ENCODE measurements at places on chromosomes 4 and X. TPM values are rescaled to one million over a fixed set of nuclear protein-coding genes. Genes with fewer than 3 reads are reported as not detected.
A peak's percentile ranks its signal among the peaks of the same experiment; 100 is the strongest.

C4orf46 gene
- total RNA-seq = 18.1 TPM

GC gene
- total RNA-seq = not detected

DNA sequence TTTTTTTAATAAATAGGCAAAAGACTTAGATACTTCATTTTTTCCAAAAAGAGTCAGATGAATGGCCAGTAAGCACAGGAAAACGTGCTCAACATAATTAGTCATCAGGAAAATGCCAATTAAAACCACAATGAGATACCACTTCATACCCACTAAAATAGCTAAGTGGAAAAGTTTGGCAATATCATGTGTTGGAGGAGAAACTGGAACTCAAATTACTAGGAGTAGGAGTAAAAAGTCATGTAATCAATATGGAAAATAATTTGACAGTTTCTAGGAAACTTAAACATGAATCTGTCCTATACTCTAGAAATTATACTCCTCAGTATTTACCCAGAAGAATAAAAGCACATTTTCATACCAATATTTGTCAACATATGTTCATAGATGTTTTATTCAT lies 449.8 kb downstream of the INPP4B start:
- peak overlapping the region; percentile 47 for H3K4me3 ChIP-seq
- H3K36me3 ChIP-seq = peaks cover 85% of the 10 kb centered on the region
- no peak for DNase-seq
- peak overlapping the region; percentile 94 for H3K27ac ChIP-seq
- H3K27me3 ChIP-seq = no peaks in the 10 kb centered on the region

MAGEE2 gene
- total RNA-seq = not detected

GRCh38 chr4:7863911-7864681 lies 75.6 kb downstream of the AFAP1 start:
- H3K4me1 ChIP-seq = peaks cover 32% of the 10 kb centered on the region
- DNase-seq = peak; percentile 56
- peaks cover 17% of the 10 kb centered on the region for H3K36me3 ChIP-seq
- peak overlapping the region; percentile 34 for H3K27ac ChIP-seq
- peak overlapping the region; percentile 41 for H3K4me3 ChIP-seq
- H3K27me3 ChIP-seq = no peaks in the 10 kb centered on the region

DNA sequence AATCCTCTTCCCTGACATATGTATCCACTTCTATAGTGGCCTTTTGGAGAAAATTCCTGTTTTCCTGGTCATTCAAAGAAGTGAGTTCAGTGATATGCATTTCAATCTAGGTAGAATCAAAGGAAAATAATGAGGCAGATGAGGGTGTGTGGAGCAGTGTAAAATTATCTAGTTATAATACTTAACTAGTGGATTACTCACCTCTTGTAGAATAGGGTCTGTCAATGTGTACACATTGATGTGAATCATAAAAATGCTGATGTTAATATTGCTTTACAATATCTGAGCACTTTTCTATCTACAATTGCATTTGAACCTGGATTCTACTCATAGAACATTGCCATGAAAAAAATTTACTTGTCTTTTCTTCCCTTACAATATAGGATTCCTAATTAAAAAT lies 293.5 kb downstream of the GBA3 start:
- no peaks in the 10 kb centered on the region for H3K27me3 ChIP-seq
- no peak overlapping the region for H3K27ac ChIP-seq
- no peaks in the 10 kb centered on the region for H3K36me3 ChIP-seq
- no peak for DNase-seq
- H3K4me3 ChIP-seq = no peak overlapping the region

DNA sequence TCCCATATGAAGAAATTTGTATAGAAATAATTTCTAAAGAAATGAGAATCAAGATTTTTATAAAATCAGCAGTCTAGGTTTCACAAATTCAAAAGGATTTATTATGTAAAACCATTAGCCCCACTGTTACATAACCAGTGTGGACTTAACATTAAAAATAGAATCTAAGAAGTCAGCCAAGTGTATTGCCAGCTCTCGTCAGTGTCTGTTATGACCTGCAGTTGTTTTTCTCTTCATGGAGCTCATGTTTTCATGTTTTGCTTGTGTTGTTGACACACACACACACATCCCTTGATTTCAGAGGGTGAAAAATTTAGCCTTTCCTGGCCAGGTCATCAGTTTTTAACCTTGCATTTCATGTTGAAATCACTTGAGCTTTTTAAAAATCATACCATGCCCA lies 39.5 kb downstream of the USP38 start:
- no peaks in the 10 kb centered on the region for H3K27me3 ChIP-seq
- no peak overlapping the region for H3K27ac ChIP-seq
- H3K36me3 ChIP-seq = peaks cover 29% of the 10 kb centered on the region
- no peaks in the 10 kb centered on the region for H3K4me1 ChIP-seq

UGT2B10 gene
- not detected for total RNA-seq

FABP2 gene
- not detected for total RNA-seq

- no peak overlapping the region for H3K27ac ChIP-seq
- no peaks in the 10 kb centered on the region for H3K36me3 ChIP-seq
- H3K27me3 ChIP-seq = no peaks in the 10 kb centered on the region
- no peaks in the 10 kb centered on the region for H3K4me1 ChIP-seq
- no peak for DNase-seq
These were observed 89.9 kb upstream of the FAT1 start for GRCh38 chr4:186813377-186814068.

- no peaks in the 10 kb centered on the region for H3K36me3 ChIP-seq
- H3K4me1 ChIP-seq = no peaks in the 10 kb centered on the region
- no peak overlapping the region for H3K27ac ChIP-seq
- H3K27me3 ChIP-seq = peaks cover 4% of the 10 kb centered on the region
- DNase-seq = no peak
These were observed 101.5 kb upstream of the UGT8 start for GRCh38 chr4:114497116-114497515.
